Neural crest cell (in vitro differentiated cells): ENCODE measurements at places on chromosomes 1 and 21.

DNA sequence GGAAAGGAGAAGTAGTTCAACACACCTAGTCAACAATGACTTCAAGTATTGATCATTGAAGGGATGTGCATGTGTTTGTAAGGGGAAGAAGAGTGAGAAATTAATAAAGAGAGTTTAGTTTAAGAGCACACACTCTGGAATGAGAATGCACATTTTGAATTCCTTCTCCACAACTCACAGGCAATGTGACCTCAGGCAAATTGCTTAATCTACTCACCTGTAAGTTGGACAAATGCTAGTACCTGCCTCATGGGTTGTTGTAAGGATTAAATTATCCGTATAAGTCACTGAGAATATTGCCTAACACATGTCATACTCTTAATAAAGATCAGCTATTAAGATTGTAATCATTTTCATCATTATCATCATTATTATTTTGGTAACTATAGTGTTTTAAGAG lies 204.0 kb upstream of the NFIA start:
- peaks cover 15% of the 10 kb centered on the region for H3K4me1 ChIP-seq
- H3K4me3 ChIP-seq: no peak overlapping the region
- H3K27ac ChIP-seq: no peak overlapping the region
- no peaks in the 10 kb centered on the region for H3K36me3 ChIP-seq
- no peaks in the 10 kb centered on the region for H3K27me3 ChIP-seq

DNA sequence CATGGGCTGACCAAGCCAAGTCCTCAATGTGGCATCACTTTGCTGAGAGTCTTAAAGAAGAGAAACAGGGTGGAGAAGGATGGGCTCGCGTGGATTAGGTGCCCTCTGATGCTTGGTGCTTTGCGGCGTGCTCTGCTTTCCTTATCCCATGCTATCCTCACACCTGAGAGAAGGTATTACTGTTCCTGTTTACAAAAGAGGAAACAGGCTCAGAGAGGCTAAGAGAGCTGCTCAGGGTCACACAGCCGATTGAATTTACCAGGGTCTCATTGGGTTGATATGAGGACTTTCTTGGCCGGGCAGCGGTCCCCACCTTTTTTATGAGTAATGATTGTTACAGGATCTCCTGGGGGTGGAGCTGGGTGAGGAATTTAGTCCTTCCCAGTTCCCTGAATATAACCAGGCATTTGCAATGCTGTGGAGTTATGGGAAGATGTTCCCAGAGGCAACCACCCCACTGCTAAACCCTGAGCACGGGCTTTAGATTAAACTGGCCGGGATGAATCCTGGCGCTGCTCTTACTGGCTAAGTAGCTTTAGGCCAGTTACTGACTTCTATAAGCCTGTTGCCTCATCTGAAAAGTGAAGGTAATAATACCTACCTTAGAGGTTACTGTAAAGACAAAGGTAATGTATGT lies 4.5 kb downstream of the ASCL5 start:
- no peaks in the 10 kb centered on the region for H3K36me3 ChIP-seq
- H3K27me3 ChIP-seq: peaks cover 8% of the 10 kb centered on the region
- peak overlapping the region; percentile 19 for H3K27ac ChIP-seq
- H3K4me3 ChIP-seq: no peak overlapping the region
- no peak for DNase-seq
- H3K4me1 ChIP-seq: no peaks in the 10 kb centered on the region

- no peak overlapping the region for H3K27ac ChIP-seq
- no peak overlapping the region for H3K4me3 ChIP-seq
- H3K4me1 ChIP-seq: peaks cover 4% of the 10 kb centered on the region
- H3K36me3 ChIP-seq: peaks cover 7% of the 10 kb centered on the region
- H3K27me3 ChIP-seq: no peaks in the 10 kb centered on the region
Observed at GRCh38 chr1:76477156-76477555, 390.1 kb upstream of the ST6GALNAC5 start.

DNA sequence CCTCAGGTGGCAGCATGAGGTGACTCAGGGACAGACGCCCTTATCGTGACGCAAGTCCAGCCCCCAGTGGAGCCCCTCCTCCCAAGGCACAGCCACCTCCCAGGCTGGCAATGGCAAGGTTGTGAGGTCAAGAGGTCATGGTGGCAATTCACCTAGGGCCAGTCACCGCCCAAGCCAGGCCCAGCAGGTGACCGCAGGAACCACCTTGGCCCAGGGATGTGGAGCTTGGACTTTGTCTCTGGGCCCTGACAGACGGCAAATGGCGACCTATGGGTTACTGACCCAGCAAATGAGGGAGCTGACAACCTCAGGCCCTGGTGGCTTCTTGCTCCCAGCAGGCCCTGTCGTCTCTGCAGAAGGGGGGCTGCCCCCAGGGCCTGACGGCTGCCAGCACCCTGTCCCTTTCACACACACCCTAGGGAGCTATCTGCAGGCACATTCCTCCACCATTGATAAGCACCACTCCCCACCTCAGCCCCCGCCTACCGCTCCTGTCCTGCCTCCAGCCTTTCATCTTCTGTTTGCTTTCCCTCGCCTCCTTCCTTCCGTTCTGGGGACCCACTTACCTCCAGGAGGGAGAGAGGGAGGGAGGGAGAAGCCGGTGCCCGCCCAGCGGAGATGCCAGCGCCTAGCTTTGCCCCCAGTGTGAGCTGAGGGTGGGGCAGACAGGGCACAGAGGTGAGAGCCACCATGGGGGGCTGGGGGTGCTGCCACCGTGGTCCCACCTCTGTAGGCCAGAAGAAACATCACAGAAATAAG lies 12.1 kb downstream of the EPHA2 start:
- H3K4me3 ChIP-seq: no peak overlapping the region
- peaks cover 56% of the 10 kb centered on the region for H3K4me1 ChIP-seq
- H3K27me3 ChIP-seq: no peaks in the 10 kb centered on the region
- DNase-seq: no peak
- peaks cover 11% of the 10 kb centered on the region for H3K36me3 ChIP-seq
- H3K27ac ChIP-seq: no peak overlapping the region
